ENCODE measurements at places on chromosomes 6 and 20.

GRCh38 chr6:101614774-101615173 is 221.3 kb downstream of the GRIK2 start:
- DNase-seq, result no peak

GRCh38 chr6:128899341-128900050 is 16.6 kb downstream of the LAMA2 start:
- no peak for DNase-seq

GRCh38 chr20:58838174-58838573 is 12.5 kb downstream of the GNAS-AS1 start:
- DNase-seq, result no peak

GRCh38 chr20:40154514-40154913 is 534.5 kb downstream of the MAFB start:
- DNase-seq, result peak; percentile 41

DNA sequence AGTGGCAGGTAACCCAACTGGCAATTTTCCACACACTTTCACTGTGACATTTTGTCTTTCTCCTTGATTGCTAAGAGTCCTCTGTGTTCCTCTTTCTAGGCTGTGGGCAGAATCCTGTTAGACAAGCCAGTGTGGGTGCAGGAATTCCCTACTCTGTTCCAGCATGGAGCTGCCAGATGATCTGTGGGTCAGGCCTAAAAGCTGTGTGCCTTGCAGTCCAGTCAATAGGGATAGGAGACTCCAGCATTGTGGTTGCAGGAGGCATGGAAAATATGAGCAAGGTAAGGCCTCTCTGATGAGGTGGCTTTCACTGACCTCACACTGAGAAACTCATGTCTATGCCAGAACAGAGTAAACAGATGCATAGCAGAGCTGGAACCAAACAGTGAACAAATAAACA is 5.1 kb downstream of the ACAT2 start:
- no peak for DNase-seq

DNA sequence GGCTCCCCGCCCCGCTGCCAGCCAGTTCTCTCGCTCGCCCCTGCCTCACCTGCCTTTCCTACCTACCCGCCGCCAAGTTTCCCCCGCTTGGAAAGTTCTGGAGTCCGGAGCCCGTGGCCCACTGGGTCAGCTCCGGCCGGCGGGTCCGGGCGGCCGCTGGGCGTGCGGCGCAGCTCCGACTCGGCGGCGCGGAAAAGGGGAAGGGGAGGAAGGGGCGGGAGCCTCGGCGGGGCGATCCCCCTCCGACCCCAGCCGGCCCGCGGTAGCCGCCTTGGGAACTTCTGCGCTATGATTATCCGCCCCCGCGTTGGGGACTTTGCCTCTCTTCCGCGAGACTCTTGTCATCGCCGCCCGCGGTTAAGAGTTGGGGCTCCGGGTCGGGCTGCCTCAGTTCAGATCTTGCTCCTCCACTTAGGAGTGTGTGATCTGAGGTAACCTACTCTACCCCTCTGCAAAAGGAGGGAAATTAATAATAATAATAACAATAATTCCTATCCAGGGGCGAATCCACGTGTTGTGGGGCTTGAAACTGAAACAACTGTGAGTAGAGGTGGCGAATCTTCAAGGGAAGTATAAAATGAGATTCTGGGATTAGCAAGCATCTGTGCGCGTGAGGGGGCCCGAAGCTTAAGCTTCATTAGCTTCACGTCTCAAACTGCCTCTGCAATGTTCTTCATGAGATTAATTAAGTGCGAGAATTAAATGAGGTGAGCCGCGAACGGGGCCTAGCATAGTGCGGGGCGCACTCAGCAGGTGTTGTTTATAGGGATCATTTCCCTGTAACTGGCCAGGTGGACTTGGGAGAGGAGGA is 30.8 kb downstream of the SF3B5 start:
- DNase-seq, result peak; percentile 14

- DNase-seq, result peak; percentile 54
These were observed 496 bp downstream of the GRM4 start for GRCh38 chr6:34145161-34146020.

DNA sequence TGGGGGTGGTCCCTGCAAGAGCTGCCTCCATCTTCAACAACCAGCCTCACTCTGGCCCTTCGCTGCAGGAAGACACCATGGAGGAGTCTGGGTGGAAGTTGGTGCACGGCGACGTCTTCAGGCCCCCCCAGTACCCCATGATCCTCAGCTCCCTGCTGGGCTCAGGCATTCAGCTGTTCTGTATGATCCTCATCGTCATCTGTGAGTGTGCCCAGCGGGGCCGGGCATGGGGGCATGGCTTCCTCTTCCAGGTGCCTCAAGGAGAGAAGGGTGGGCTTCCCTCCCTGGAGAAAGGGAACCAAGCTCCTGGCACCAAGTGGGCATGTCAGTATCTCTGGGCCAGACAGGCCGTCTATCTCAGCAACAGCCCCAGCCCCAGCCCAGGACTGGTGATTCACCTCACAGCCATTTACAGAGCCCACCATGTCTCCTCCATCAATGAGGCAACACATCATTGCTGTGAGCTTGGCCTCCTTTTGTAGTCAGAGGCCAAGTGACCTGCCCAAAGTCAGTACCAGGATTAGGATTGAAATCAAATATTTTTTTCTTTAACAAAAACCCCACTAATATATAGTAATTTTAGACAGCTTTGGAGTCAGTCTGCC is 40.2 kb downstream of the TM9SF4 start:
- no peak for DNase-seq

GRCh38 chr6:105304825-105305224 is 98.1 kb downstream of the PREP start:
- no peak for DNase-seq

DNA sequence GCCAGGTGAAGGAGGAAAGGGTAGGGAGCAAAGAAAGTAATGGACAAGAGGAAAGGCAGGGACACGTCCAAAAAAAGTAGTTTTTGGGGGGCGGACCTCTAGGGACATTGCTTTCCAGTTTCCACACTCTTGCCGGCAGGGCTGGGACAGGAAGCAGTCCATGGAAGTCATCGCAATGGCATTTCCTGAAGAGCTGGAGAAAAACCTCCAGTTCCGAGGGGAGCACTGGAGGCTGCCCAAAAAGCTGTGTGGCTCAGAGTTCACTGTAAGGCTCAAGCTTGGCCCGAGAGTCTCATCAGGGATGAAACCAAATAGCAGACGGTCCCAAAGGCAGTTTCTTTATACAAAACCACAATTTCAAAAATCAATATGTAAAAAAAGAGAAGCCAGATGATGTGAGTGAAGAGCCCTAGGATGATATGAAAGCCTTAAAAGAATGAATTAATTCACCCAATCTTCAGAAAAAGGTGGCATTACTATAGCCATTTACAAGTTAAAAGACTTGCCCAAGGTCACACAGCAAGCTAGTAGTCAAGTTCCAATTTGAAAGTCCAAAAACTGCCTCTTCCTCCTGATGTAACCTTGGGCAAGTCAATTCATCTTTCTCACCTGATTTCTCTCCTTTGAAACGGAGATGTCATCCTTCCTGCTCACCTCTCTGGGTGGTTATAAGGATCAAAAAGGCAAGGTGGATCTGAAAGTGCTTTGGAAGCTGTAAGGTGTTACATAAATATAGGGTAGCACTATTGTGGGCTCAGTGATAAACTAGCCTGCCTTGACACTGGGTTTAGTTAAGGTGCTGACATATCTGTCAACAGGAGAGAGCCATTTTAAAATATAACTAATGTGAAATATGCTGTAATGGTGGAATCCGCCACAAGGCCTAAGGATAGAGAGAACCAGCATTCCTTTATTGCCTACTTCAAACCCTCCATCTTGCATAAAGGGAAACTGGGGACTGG is 9.1 kb downstream of the BCL2L1 start:
- DNase-seq, result peak; percentile 68

DNA sequence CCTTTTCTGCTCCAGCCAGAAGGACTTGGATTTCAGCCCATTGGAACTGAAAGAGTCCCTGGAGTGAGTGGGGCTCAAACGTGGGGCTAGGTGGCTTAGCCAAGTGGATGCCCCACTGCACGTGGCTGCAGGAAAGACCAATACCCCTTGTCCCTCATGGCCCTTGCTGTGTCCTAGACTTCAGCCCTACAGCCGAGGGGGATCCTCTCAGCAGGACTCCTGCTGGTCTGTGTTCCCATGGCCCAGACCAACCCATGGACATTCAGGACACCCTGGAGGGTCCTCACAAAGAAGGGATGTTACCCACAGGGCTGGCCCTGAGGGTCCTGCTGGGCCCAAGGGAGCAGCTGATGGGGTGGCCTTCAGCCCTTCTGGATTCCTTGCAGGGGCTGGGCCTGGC is 30.0 kb upstream of the PHACTR3 start:
- DNase-seq, result no peak

GRCh38 chr6:42045538-42046460 is 4.5 kb upstream of the TAF8 start:
- DNase-seq, result peak; percentile 72

GRCh38 chr20:5189917-5190316 is 63.1 kb downstream of the CDS2 start:
- DNase-seq, result no peak

DNA sequence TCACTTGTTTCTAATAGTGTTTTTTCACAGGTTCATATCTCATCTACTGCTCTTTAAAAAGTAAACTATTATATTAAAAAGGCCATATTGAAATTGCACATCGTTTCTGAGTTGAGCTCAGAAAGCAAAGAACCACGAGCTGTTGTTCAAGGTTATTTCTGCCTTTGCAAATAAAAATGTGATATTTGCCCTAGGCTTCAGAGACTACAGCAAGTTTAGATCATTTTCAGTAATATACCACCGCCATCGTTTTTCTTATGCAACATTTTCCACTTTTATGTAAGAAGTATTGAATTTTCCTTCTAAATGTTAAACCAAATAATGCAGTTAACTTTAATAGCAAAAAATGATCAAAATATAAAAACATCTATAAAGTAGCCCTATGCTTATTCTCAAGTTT is 71.1 kb downstream of the DST start:
- no peak for DNase-seq

- DNase-seq, result no peak
These were observed 2.0 kb downstream of the ROS1 start for GRCh38 chr6:117423754-117424153.

- no peak for DNase-seq
These were observed 135.3 kb upstream of the BMP2 start for GRCh38 chr20:6632187-6632586.

GRCh38 chr20:17620371-17621228 is 50.7 kb downstream of the DSTN start:
- DNase-seq, result no peak

GRCh38 chr20:49310705-49311104 is 32.8 kb upstream of the ZNFX1 start:
- no peak for DNase-seq
